ENCODE measurements at places on chromosomes 7 and 10.

DNA sequence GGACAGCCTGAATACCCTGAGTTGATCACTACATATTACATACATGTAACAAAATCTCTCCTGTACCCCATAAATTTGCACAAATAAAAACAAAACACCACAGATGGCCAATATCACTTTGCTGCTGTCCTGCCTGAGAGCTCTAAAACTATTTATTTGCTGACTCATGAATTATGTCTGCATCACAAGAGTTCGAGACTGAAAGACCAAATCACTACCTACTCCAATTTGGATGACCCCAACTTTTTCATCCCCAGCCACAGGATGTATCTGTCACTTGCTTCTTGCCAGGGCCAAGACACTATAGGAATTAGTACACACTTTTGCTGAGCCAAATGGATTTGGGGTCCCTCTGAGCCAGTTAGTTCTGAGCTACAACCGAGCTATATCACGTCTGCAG lies 409.7 kb upstream of the NFE2L3 start:
- no peak for DNase-seq

DNA sequence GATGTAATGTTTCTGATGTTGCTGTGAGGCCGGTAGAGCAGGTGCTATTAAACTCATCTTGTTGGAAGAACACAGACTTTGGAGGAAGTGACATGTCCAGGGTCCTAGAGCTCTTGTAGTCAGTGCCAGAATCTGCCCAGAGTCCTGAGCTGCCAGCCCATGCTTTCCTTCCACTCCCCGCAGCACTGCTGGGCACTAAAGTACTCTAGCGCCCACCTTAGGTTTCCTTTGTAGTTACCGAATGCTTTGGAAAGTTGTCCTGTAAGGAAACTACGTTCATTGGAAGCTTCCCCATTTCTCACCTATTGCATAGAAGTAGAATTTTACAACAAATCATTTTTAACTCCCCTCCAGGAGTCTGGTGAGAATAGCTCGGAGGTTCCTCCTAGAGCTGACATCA lies 11.0 kb downstream of the ZNF862 start:
- DNase-seq, result no peak

DNA sequence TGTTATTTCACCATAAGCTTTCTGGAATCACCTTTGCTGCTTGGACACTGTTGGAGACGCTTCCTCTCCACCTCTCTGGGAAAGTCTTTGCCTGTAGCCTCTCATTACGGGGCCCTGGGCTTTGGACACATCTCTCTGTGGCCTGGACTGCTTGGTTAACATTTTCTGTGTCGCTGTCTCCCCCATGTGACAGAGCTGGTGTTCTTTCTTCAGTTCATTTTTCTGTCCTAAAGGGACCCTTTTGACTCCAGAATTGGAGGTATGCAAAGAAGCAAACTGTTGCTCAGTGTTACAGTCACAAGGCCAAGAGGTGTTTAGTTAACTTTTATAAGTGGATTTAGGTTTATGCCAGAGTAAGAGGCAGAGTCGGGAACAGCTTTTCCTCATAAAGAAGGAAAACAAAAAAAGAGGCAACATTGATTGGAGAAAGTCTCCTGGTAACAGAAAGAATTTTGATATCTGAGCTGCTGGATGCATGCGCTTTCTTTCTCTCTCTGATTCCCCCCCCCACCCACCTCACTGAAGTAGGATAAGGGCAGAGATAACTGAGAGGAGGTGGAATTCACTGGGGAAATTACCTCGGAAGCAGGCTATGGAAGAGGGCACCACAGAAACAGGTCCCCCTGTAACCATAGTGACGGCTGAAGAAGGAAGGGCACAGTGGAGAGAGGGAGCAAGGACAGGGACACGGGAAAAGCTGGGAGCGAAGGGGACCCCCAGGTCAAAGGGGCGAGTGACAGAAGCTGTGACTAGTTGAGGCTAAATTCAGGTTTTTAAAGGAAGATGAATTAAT lies 57.8 kb downstream of the LGI1 start:
- no peak for DNase-seq

GRCh38 chr7:116465125-116465524 lies 34.4 kb upstream of the CAV2 start:
- no peak for DNase-seq

DNA sequence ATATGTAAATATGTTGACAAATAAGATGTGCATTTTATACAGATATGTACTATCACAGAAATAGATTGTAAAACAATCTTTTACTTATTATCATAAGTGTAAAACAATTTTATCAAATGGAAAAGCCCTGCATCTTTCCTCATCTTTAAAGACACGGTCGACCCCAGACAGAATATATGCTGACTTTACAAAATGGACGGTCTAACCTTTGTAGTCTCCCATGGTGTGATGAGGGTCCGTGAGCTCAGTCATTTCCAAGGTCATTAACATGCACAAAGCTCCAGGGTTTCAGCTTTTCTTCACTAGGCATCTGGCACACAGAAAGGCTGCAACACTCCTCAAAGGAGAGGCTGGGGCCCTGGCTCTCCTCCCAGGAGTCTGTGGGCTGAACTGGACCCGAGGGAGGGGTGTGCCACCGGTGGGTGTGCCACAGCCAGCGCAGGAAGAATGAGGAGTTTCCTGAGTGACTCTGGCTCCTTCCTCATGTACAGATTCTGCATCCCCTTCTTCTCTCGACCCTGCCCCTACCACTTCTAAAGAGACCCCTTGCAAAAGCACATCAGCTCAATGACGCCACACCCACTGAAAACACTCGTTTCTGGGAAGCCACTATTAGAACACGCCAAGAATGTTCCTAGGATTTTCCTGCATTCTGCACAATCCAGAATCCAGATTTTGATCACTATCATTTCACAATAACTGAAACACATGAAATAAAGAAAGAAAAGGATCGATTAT lies 26.2 kb upstream of the ABLIM1 start:
- no peak for DNase-seq

GRCh38 chr7:18320971-18321567 lies 174.5 kb upstream of the HDAC9 start:
- DNase-seq, result no peak

DNA sequence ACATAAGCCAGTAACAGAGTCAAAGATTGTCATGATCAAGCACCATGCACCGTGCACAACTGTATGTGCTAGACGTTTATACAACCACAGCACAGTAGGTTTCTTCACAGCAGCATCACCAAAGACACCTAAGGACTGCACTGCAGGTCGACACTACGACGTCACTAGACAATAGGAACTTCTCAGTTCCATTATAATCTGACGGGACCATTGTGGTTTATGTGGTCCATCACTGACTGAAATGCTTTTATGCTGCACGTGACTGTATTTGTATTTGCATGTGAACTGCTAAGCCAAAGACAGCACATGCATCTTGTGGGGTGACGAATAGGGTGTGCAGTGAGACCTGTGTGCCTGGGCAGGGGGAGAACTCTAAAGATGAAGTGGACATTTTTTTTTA lies 164.9 kb downstream of the PARD3 start:
- no peak for DNase-seq

GRCh38 chr7:16044645-16045044 lies 358.2 kb upstream of the MEOX2 start:
- no peak for DNase-seq

DNA sequence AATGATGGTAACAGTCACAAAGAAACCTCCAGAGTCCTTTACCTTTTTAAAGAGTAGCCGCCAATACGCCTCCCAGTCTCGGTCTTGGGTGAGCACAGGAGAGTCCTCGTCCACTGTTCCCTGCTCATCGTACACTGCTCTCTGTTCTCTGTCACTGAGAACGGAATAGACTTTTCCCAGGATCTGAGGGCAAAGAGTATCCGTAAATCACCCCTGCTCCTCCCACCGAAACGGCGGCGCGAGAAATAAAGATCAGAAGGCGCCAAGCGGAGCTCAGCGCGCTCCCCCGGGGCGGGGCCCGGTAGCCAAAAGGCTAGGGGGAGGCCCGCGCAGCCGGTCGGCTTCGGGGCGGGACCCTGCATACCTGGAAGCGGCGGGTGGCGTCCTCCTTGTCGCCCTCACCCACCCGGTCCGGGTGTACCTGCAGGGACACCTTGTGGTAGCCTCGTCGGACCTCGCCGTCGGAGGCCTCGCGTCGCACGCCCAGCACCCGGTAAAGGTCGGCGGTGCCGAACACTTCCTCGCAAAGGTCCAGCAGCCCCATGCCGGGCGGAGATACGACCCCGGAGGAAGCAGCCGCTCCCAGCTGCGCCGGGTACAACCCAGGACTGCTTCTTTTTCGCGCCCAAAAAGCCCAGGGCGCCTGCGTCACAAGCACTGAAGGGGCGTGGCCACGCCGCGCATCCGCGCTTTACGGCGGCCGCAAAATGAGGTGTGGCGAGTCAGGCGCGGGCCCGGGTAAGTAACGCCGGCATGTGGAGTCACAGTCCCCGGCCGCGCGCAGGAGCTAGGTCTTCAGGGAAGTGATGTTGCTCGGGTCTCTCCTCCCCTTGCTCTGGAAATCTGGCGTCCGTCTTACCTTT lies at the start of gene DNAJC9:
Gene DNAJC9 (minus strand): TSS at position 610 of the 863 bp plus-strand sequence. CDS start 66 bp downstream, at position 544.
- DNase-seq, result peak; percentile 97

- DNase-seq, result no peak
Measured at GRCh38 chr10:33267708-33268107, 66.8 kb downstream of the NRP1 start.

DNA sequence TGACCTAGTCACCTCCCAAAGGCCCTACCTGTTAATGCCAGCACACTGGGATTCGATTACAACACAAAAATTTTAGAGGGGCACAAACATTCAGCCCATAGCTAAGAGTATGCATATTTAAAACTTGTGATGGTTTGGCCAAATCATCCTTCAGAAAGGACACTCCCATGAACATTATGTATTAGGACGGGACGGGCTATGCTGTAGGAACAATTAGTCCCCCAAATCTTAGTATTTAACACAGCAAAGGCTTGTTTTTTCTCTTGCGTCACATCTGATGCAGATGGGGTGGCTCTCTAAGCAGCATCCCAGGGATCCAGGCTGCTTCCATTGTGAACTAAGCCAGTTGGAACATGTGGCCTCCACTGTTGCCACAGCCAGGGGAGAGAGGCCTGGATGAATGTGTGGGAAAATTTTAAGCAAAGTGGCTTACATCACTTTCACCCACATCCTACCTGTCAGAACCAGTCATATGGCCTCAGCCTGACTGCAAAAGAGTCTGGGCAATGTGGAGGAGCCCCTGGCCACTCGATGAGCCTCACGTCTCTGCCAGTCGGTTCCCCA lies 26.6 kb downstream of the CHST3 start:
- no peak for DNase-seq

DNA sequence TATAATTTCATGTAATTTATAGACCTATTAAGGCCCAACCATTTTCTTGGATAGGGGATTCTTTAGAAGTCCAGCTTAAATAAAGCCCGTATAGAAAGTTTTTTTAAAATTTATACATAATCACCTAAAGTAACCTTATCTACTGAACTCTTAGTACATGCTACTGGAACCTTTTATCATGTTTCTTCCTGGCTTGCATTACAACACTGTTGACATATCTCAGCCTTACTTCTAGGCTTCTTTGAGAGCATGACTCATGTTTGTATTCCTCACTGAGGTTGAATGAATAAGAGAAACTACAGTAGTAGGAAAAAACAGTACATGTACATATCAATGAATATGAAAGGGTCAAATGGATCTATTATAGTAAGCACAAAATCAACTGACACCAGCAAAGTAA lies 8.2 kb upstream of the MAGI2 start:
- no peak for DNase-seq

GRCh38 chr10:71363936-71364335 lies 32.8 kb upstream of the CDH23 start:
- DNase-seq, result no peak

GRCh38 chr7:43905956-43906330 lies 453 bp downstream of the URGCP start:
- DNase-seq, result no peak

DNA sequence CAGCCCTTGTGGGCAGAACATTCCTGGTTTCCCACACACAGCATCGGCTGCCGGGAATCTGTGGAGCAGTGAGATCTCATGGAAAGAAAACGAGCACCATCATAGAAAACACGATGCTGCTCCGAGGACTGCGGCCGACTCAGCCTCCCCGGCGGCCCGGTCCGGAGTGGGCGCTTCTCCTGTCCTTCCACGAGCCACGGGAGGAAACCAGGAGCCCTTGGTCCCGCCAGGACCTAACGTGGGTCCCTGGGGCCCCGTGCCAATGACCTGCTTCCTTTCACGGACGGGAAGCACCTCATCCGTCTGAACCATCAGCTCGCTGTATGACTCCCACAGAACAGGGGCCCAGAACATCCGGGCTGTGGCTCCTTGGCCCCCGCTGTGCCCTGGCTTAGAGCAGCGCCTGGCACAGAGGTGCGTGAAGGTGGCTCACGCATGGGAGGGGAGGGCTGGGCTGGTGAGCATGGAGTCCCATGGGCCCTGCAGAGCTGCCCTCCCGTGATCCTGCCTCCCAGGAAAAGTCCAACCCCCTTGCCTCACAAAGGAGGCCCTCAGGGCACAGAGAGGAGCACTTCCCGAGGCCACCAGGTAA lies 280.5 kb downstream of the MAD1L1 start:
- DNase-seq, result no peak

DNA sequence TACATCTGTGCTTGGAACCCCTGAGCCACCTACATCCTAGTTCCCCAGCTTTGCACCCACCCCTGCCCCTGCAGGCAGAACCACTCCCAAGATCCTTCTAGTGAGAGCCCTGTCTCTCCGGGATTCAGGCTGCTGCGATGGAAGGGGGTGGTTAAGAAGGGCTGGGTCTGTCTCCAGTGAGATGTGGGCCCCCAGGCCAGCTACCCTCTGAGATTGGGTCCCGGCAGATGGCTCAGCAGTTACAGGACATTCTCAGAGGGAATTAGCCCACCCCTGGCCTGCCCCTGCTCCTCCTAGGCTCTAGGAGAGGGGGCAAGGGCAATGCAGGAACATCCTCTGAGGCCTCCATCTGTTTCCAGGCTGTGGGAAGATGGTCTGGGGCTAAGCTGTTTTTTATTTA lies 27.7 kb downstream of the SLC29A3 start:
- no peak for DNase-seq

GRCh38 chr10:69186524-69186923 lies 6.5 kb downstream of the SUPV3L1 start:
- no peak for DNase-seq

- DNase-seq, result no peak
Measured at GRCh38 chr7:18287482-18287881, 208.1 kb upstream of the HDAC9 start.

DNA sequence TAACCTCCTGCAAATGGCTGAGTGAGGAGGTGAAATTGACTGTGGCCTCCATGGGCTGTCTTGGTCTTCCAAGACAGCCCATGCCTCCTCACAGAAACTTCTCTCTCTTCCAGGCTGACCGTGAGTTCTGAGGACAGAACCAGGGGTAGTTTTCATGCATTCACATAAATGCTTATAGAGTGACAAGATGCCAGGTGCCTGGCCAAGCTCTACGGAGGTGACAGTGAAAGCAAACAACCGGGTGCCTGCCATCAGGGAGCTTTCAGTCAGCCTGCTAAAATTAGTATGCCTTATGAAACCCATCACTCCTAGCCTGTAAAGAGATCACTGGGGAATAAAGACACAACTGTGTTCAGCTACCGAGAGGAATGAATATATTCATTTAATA lies 919 bp upstream of the RHOBTB1 start:
- DNase-seq, result no peak
